ENCODE measurements at places on chromosomes 12 and 14. TPM values are rescaled to one million over a fixed set of nuclear protein-coding genes. Genes with fewer than 3 reads are reported as not detected.

- no peak for DNase-seq
- H3K4me1 ChIP-seq, result peaks cover 9% of the 10 kb centered on the region
- no peaks in the 10 kb centered on the region for H3K36me3 ChIP-seq
- H3K27me3 ChIP-seq, result no peaks in the 10 kb centered on the region
- H3K27ac ChIP-seq, result no peak overlapping the region
Observed at GRCh38 chr12:2509137-2509536, 285.6 kb upstream of the FKBP4 start.

- no peak overlapping the region for H3K27ac ChIP-seq
- H3K27me3 ChIP-seq, result no peaks in the 10 kb centered on the region
- no peak overlapping the region for H3K4me3 ChIP-seq
- no peaks in the 10 kb centered on the region for H3K4me1 ChIP-seq
Observed at GRCh38 chr12:30990316-30990715, 63.8 kb downstream of the TSPAN11 start.

MIP gene
- total RNA-seq, result not detected

DNA sequence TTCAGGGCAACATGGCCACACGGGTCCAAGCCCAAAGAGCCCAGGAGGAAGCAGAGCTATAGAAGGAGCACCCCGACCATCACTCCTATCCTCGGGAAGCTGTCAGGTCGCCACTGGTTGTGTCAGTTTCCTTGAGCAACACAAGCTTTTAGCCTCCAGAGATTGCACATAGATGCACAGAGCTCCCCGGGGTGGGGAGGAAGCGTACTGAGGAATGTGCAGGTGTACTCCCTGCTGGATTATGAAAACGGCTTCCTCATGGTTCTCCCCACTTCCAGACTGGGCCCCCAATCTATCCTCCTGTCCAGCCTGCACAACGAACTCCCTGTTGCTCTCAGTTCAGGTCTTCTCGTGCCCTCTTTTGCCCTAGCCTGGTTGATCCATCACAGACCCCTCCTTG is 30.3 kb upstream of the IRF2BPL start:
- no peak for DNase-seq
- no peaks in the 10 kb centered on the region for H3K36me3 ChIP-seq
- H3K4me3 ChIP-seq, result no peak overlapping the region
- H3K4me1 ChIP-seq, result peaks cover 3% of the 10 kb centered on the region
- H3K27me3 ChIP-seq, result no peaks in the 10 kb centered on the region

ACOT6 gene
- 0.45 TPM for total RNA-seq

DNA sequence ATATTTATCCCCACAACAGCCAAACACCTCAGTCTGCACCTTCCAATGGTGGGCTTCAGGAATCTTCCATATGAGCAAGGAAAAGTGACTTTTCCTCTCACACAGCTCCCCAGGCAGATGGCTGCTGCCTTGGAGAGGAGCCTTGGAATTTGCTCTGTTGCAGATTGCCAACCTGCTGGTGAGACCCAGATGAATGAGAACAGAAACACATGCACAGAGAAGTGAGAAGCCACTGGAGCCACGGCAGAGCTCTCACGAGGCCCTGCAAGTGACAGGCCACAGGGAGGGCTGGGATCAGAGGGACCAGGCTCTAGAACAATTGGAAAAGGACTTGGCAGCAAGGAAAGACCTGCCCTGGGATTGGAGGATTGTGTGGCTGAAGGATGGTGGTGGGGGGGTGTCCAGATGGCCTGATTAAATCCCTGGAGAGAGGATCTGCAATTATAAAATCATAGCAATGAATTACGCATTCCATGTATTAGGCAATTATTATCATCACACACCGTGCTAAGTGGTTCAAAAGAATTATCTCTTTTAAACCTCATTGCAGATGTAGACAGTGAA is 84.9 kb upstream of the PWP1 start:
- H3K27me3 ChIP-seq, result no peaks in the 10 kb centered on the region
- H3K27ac ChIP-seq, result no peak overlapping the region
- no peaks in the 10 kb centered on the region for H3K4me1 ChIP-seq
- H3K4me3 ChIP-seq, result no peak overlapping the region
- no peak for DNase-seq

- DNase-seq, result no peak
- H3K4me1 ChIP-seq, result no peaks in the 10 kb centered on the region
- H3K27ac ChIP-seq, result no peak overlapping the region
Observed at GRCh38 chr14:88937706-88938105, 113.3 kb downstream of the TTC8 start.

GRCh38 chr12:46472893-46473633 is 100.5 kb upstream of the SLC38A2 start:
- DNase-seq, result peak; percentile 86
- H3K4me3 ChIP-seq, result no peak overlapping the region
- no peaks in the 10 kb centered on the region for H3K36me3 ChIP-seq
- peaks cover 26% of the 10 kb centered on the region for H3K4me1 ChIP-seq
- peak overlapping the region; percentile 83 for H3K27ac ChIP-seq
- H3K27me3 ChIP-seq, result no peaks in the 10 kb centered on the region

DNA sequence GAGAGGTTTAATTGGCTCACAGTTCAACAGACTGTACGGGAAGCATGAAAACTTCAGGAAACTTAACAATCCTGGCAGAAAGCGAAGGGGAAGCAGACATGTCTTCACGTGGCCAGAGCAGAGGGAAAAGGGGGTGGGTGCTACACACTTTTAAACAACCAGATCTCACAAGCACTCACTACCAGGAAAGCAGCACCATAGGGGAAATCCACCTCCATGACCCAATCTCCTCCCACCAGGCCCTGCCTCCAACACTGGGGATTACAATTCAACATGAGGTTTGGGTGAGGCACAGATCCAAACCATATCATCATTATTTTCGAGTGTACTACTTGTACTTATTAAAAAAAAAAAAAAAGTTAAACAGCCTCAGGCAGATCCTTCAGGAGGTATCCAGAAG is 29.9 kb downstream of the RXYLT1 start:
- H3K4me1 ChIP-seq, result no peaks in the 10 kb centered on the region
- no peak overlapping the region for H3K27ac ChIP-seq
- H3K36me3 ChIP-seq, result no peaks in the 10 kb centered on the region
- no peaks in the 10 kb centered on the region for H3K27me3 ChIP-seq
- DNase-seq, result no peak

- H3K27me3 ChIP-seq, result no peaks in the 10 kb centered on the region
- no peaks in the 10 kb centered on the region for H3K4me1 ChIP-seq
- H3K4me3 ChIP-seq, result no peak overlapping the region
- H3K36me3 ChIP-seq, result no peaks in the 10 kb centered on the region
Observed at GRCh38 chr14:96265383-96266095, 9.5 kb downstream of the BDKRB1 start.

GRCh38 chr12:57717846-57718640 is 20.5 kb downstream of the AGAP2 start:
- no peaks in the 10 kb centered on the region for H3K4me1 ChIP-seq
- H3K36me3 ChIP-seq, result peaks cover 17% of the 10 kb centered on the region
- peaks cover 1% of the 10 kb centered on the region for H3K27me3 ChIP-seq
- H3K4me3 ChIP-seq, result no peak overlapping the region
- H3K27ac ChIP-seq, result no peak overlapping the region
- DNase-seq, result no peak

CLECL1 gene
- total RNA-seq, result not detected

DNA sequence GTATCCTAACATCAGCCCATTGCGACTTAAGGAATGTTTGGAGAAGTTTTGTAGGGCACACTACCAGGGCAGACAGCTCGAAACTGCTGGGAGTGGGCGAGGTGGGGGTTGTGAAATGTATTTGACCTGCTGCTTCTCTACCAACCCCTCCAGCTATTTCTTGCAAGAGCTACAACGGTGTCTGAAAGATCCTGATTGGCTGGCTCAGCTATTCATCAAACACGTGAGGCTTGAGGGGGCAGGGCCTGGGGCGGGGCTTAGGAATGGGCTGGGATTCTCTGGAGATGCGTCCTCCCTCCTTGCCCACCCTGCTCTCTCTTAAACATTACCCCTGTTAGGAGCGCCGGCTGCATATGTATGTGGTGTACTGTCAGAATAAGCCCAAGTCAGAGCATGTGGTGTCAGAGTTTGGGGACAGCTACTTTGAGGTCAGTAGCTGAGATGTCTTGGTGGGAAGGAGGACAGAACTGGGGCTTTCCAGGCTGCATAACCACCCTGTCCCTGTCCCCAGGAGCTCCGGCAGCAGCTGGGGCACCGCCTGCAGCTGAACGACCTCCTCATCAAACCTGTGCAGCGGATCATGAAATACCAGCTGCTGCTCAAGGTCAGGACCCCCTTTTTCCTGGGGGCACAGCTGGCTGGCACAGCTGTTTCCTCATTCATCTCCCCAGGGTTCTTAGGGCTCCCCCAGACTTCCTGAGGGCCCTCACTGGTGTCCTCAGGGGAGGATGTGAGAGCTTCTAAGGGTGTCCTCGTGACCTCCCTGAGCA is 3.1 kb downstream of the ARHGEF25 start:
- H3K27ac ChIP-seq, result no peak overlapping the region
- no peak overlapping the region for H3K4me3 ChIP-seq

POLR3B gene
- 10.7 TPM for total RNA-seq

- no peak for DNase-seq
- H3K27me3 ChIP-seq, result no peaks in the 10 kb centered on the region
- no peaks in the 10 kb centered on the region for H3K36me3 ChIP-seq
- H3K4me1 ChIP-seq, result no peaks in the 10 kb centered on the region
- no peak overlapping the region for H3K4me3 ChIP-seq
Observed at GRCh38 chr14:101019990-101020710, 116.6 kb upstream of the RTL1 start.

DNA sequence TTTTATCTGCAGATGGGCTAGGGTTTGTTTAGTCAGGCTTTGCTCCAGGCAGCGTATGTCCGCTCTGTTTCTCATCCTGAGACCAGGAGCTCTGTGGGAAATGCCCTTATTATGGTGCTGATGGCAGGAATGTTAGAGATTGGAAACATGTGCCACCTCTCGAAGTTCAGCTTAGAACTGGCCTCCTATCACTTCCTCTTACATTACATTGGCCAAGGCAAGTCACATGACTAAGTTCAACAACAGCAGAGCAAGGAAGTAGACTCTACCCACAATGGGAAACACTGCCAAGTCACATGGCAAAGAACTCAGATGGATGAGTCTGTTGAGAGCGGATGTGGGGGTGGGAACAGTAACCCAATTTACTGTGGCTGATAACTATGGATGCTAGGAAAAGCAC is 161.9 kb upstream of the WSCD2 start:
- no peaks in the 10 kb centered on the region for H3K27me3 ChIP-seq
- H3K4me1 ChIP-seq, result no peaks in the 10 kb centered on the region
- no peak for DNase-seq
- no peak overlapping the region for H3K27ac ChIP-seq
- no peaks in the 10 kb centered on the region for H3K36me3 ChIP-seq

DNA sequence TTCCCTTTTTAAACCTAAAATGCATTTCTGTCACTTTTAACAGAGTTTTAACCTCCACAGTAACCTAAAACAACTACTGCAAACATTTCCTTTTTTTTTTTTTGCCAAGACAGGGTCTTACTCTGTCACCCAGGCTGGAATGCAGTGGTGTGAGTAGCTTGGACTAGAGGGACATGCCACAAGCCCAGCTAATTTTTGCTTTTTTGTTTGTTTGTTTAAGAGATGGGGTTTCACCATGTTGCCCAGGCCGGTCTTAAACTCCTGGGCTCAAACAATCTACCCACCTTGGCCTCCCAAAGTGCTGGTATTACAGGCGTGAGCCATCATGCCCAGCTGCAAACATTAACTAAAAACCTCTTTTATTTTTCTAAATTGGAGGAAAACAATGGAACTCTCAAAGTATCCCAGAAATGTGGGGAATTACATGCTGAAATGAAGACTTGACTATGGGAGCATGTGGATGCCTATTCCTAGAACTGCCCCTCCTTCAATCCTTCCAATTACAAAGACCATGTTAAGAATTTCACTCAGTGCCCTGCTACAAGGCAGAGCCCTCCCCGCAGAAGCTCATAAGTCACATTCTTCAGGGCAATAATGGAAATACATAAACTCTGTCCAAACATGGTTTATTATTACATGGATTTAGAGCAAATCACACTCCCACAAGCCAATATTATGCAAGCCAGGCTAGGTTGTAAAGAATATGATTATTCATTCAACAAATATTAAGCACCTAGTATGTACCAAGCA is 66.9 kb downstream of the C12orf56 start:
- no peaks in the 10 kb centered on the region for H3K27me3 ChIP-seq
- no peak for DNase-seq
- no peaks in the 10 kb centered on the region for H3K36me3 ChIP-seq
- no peak overlapping the region for H3K4me3 ChIP-seq
- H3K27ac ChIP-seq, result no peak overlapping the region

- no peak overlapping the region for H3K27ac ChIP-seq
- no peak for DNase-seq
- H3K36me3 ChIP-seq, result no peaks in the 10 kb centered on the region
- H3K27me3 ChIP-seq, result no peaks in the 10 kb centered on the region
Observed at GRCh38 chr12:32140877-32141276, 34.2 kb downstream of the BICD1 start.

DRAM1 gene
- total RNA-seq, result 0.04 TPM
